H4 (cell line): ENCODE measurements at places on chromosomes 3 and 15.

DNA sequence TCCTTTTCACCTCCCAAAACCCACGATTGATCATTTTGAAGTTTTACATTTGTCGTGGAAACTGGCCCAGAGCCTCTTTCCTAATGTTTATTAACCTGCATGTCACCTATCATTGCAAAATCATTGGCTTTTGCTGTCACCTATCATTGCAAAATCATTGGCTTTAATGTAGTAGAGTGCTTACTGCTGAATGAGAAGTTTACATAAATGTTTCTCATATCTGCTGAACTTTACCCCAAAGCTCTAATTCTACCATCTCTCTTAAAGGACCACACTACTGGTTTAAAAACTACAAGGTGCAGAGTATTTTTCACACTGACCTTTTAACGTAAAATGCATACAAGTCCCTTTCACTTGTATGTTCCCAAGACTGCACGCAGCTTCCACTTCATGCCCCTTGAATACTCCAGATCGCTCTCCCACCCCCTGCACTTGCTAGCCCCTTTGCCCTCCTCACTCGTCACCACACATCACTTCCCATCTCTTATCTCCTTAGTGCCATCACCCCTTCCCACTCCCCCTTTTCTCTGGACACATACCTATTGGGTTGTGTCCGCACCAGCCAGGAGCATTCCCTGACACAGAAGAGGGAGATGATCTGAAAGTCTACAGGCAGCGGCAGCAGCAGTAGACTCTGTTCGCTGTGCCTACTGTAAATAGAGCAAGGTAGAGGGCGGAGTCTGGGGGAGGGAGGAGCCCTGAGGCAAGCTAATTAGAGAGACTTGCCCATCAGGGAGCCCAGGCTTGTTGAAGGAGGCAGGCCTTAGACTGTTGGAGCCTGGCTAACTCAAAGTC lies 30.2 kb upstream of the ATOSA start:
- no peak for DNase-seq

DNA sequence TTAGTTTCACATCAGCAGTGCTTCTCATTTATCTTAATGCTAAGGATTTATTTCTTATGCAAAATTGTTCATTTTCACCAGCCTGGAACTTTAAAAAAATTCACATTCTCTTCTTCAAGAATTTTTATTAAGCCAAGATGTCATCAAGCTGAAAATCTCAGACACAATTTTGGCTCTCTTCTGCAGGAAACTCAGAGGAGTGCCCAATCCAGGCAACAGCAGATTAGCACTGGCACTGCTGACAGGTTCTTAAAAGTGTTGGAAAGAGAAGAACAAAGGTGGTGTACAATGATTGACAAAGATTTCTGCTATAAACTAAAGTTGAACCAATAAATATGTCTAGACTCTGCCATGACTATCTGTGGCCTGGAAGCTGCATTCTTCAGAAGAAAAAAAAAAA lies 479.5 kb downstream of the FHIT start:
- DNase-seq = no peak

GRCh38 chr15:31977812-31978661 lies 52.3 kb upstream of the CHRNA7 start:
- DNase-seq = peak; percentile 54

DNA sequence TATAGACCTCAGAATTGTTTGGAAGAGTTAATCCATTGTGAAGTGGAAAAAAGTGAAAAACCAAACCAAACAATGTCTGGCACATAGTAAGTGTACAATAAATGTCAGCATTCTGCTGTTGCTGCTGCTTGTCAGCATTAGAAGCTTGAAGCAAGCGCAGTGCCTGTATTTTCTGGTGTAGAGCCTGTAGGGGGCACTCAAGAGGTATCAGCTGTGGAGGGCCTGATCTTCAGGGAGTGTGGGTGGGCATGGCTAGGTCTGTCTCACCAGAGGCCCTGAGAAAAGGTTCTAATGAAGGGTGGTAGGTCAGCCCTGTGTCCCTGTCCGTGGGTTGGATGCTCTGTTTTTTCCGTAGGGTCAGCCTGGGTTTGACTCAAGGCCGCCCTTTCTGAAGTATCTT lies 3.6 kb downstream of the ADAMTSL3 start:
- DNase-seq = no peak

DNA sequence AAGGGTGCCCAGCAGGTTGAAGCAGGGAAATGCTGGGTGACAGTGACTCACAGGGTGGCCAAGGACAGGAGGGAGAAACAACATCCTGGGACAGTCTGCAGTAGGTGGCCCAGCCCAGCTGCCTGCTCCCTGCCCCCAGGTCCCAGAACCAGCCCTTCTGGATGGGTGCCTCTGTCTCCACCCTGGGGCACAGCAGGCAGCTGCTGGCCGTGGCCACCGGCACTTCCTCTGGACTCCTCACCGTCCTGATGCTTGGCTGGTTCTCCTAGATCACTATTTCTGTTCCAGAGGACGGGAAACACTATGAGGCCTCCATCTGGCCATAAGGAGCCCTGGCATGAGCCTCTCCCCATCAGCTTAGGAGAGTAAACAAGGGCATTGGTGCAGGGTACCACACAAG lies 258.9 kb downstream of the XXYLT1 start:
- DNase-seq = no peak

GRCh38 chr15:57649138-57649537 lies 57.4 kb upstream of the POLR2M start:
- no peak for DNase-seq

- DNase-seq = no peak
Observed at GRCh38 chr3:158018462-158018861, 87.8 kb downstream of the SHOX2 start.

GRCh38 chr15:71364117-71364584 lies 248.9 kb downstream of the THSD4 start:
- no peak for DNase-seq

DNA sequence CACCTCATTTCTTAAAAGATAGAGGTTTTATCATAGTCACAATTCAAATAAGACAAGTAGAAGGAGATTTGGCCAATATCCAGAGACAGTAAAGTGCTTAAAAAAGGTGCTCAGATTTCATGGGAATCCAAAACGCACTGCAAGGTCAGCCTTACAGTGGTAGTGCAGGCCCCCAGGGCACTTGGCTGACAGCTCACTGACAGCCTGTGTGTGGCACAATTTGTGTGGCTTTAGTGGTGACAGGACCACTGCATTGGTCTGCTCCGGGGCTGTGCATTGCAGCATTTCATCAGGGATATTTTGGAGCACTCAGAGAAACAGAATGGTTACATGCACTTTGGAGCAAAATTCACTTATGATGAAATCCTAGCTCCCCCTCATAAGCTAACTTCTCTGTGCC lies 544.3 kb downstream of the NTRK3 start:
- peak; percentile 8 for DNase-seq

GRCh38 chr3:159855599-159856346 lies 132.9 kb upstream of the IL12A start:
- DNase-seq = no peak

DNA sequence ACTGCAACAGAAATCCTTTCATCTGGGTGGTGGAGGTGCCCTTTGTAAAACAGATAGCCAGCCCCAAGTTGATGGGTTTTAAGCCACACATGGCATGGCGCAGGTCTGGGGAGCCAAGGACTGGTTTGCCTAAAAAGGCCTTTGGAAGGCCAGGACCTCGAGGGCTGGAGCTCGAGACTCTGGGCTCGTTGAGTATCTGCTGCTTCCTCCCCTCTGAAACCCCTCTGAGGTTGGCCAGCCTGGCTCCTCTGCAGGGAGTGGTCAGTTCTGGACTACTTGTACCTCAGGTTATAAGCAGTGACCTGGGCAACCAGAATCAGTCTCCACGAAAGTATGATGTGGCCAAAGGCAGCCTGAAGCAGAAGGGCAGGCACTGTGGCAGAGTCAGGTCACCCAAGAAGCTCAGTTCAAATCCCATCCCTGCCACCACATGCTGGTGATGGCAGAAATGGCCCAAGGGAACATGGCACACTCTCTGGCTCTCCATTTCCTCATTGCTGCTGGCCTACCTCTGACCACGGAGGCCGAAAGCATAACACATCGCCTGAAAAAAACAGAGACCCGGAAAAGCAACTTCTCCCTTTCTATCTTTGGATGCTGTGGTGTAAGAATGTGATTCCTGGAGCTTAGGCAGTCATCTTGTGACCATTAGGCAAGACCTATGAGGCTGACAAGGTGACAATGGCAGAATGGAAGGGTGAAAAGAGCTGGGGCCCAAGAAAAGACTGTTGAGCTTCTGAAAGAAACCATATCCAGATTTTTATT lies 51.2 kb downstream of the WNT7A start:
- no peak for DNase-seq

DNA sequence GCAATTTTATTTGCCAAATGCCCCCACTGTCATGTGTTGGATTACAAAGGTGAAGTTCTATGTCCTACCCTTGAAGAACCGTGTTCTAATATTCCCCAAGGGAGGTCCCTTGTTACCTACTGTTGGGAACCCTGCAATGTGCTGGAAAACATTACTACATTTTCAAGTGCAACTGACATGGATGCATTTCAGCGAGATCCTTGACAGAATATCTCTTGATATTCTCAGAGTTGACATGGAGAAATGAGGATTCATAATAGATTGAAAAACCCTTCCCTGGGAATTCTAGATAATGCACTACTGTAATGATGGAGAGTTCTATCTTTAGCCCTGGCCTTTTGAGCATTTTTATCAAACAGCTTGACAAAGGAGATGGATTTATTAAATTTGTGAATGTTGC lies 397.4 kb downstream of the FEZF2 start:
- DNase-seq = no peak

DNA sequence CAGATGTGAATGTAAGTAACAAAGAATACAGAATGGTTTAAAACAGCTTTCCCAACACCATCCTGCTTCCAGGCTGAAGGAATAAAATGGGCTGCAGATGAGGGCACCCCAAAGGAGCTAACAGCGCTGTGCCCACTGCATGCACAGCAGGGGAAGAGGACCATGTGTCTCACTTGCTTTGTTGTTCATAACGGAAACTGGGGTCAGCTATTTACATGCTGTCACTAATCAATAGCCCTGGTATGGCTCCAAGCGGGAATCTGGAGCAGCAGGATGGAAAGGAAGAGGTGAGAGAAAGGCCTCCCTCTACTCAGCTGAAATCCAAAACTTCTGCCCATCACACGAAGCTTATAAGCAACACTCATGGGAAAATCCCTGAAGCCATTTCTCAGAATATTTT lies 67.4 kb downstream of the TBC1D2B start:
- no peak for DNase-seq

- DNase-seq = no peak
Observed at GRCh38 chr15:79209690-79210089, 72.8 kb upstream of the ANKRD34C start.

GRCh38 chr3:170387950-170388349 lies 30.4 kb downstream of the SKIL start:
- no peak for DNase-seq

DNA sequence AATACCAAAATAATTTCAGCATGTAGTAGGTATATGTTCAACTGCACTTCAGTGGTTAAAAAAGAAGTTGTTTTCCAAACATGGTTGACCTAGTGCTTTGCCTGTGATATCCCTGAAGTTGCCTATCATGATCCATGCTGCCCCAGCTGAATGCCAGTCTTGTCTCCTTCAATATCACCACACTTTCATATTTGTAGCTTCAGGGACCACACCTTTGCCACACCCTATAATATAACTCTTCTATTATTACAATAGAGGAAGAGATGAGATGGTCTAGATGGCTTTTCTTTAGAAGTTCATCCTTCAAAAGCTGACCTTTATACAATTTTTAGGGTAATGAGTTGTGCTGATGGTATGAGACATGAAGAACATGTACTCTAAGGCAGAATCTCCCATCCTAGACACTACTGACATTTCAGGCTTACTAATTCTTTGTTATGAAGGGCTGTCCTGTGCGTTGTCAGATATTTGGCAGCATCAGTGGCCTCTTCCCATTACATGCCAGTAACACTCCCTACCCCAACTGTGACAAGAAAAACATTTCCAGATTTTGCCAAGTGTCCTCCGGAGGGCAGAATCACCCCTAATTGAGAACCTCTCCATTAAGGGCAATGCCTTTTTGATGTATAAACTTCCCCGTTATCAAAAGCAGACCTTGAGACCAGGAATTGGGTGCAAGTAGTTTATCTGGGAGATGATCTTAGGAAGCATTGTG lies 76.2 kb upstream of the PLCL2 start:
- no peak for DNase-seq

- no peak for DNase-seq
Observed at GRCh38 chr3:131702146-131702545, 199.4 kb upstream of the MRPL3 start.

GRCh38 chr15:38211249-38211648 lies 41.4 kb upstream of the SPRED1 start:
- DNase-seq = no peak

DNA sequence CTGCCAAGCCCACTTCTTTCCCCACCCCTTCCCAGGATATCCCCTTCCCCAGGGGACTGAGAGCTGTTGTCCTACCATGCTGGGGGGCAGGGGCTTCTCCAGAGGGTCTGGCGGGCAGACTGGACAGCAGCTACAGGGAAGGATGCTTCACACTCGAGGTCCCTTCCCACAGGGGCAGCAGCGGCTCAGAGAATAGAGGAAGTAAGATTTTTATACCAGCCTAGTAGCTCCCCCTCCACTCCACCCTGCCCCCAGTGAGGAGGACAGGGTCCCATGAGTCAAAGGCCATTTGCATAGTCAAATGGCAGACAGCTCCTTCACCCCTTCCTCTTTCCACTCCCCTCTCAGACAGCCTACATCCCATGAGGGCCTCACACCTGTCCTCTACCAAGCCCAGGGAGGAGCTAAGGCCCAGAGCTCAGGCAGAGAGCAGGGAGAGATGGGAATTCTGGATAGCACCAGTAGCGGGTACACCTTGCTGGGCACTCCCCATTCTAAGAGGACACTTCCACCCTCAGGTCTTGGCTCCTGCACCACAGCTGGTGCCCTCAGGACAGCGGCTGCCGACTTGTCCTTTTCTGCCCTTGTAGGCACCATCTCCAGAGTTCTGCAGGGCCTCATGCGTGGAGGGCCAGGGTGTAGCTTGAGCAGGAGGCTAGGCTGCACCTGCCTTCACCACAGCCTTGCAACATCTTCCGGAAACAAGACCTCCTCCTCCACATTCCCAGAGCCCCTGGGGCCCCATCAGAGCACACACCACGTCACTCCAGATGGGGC lies at the start of gene TLR9:
Gene TLR9, minus strand, starts transcription at position 194 of the 777 bp plus-strand sequence. Its CDS starts 116 bp downstream, at position 78.
- DNase-seq = no peak

DNA sequence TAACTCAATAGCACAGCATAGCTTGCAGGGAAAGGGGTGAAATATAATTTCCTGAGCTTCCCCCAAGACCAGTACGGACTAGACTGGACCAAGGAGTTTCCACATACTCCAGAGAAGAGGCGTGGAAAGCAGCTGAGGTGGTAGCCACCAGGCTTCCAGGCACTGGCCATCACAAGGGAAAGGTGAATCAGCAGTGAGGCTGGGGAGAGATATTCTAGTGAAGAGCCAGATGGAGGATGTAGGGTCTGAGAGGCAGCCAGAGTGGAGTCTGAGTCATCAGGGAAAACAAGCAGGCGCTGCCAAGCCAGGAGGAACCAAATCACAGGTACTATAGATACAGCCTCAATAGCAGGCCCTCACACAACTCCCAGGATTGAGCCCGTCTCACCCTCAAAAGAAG lies 9.6 kb upstream of the RASA2 start:
- peak; percentile 72 for DNase-seq

GRCh38 chr3:157981819-157982218 lies 124.4 kb downstream of the SHOX2 start:
- DNase-seq = no peak
